ENCODE measurements at places on chromosomes 7 and 10.

GRCh38 chr7:16295558-16295957 lies 125.8 kb downstream of the CRPPA start:
- no peak for DNase-seq

GRCh38 chr7:96614154-96614867 lies 95.3 kb downstream of the SEM1 start:
- no peak for DNase-seq

GRCh38 chr7:124020060-124020459 lies 12.8 kb downstream of the TMEM229A start:
- no peak for DNase-seq

DNA sequence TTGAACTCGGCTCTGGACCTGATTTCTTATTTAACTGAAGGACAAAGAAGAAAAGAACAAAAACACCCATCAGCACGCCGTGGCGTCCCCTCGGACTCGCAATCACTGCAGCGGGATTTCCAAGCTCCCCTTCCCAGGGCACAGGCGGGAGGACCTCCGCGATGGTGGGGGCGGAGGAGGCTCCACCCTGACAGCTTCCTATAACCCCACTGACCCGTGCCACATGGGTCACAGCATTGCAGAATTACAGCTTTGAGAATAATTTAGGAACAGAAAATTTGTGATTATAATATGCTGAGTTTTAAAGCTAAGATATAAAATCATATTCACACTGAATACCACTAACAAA lies 129.7 kb upstream of the SEC61G start:
- no peak for DNase-seq

GRCh38 chr7:143367972-143368371 lies 5.5 kb upstream of the FAM131B start:
- peak; percentile 55 for DNase-seq

DNA sequence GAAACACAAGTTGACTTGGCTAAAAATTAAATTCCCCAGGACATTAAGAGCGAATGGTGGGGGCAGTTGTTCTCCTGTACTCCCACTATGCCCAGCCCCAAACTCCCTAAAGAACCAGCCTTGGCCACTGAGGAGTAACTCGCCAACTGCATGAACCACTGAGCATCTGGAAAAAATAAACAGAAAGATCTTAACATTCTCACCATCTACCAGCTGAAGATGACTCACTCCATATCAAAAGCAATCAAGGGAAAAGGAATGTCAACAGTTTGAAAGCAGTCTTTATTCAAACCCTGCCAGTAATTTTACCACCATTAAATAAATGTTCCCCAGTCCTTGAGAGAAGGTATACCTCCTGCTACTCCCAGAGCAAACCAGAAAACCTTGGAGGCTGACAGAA lies 45.4 kb downstream of the CTTNBP2 start:
- DNase-seq: peak; percentile 60

DNA sequence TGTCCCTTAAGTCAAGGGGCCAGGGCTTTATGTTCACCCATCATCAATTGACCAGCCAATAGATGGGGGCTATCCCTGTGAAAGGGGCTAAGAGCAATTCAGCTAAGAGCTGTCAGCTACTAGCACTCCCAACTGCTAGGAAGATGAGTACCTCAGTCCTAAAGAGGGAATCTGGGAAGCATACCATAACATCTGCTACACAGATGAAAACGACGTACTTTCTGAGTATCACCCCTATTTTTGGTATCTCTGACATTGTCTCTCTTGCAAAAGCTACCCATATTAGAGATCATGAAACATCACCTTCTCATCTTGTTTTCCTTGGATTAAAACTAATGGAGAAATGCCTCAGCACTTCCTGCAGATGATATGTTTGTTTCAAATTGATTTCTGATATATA lies 7.5 kb upstream of the SMNDC1 start:
- no peak for DNase-seq

DNA sequence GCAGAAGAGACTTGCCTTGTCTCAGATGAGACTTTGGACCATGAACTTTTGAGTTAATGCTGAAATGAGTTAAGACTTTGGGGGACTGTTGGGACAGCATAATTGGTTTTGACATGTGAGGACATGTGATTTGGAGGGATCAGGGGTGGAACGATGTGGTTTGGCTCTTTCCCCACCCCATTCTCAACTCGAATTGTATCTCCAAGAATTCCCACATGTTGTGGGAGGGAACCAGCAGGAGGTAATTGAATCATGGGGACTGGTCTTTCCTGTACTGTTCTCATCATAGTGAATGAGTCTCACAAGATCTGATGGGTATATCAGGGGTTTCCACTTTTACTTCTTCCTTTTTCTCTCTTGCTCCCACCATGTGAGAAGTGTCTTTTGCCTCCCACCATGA lies 229.7 kb upstream of the KCND2 start:
- DNase-seq: no peak

- DNase-seq: no peak
Observed at GRCh38 chr10:121154310-121154709, 303.1 kb downstream of the WDR11 start.

GRCh38 chr10:122279725-122280141 lies 8.6 kb downstream of the BTBD16 start:
- DNase-seq: peak; percentile 36

- DNase-seq: peak; percentile 96
Observed at GRCh38 chr10:7797582-7797981, 9.6 kb downstream of the ATP5F1C start.

- DNase-seq: no peak
Observed at GRCh38 chr7:149869867-149870266, 3.9 kb upstream of the ATP6V0E2 start.

DNA sequence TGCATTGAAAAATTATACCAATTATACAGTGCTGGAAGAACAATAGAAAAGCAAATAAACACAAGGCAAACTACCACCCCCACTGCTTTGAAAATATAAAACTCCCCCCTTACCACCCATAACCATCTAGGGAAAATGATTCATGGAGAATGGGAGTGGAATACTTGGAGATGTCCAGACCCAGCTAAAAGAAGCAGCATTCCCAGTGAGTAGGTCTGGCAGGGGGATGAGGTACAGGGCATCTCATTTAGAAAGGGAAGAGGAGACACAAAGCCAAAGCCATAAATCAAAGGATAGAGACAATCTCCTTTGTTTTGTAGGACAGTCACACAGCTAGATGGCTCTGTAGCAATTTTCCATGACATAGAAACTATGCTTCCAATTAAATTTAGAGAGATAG lies 36.0 kb upstream of the DGKI start:
- peak; percentile 40 for DNase-seq

GRCh38 chr10:69295027-69295636 lies 16.8 kb downstream of the HK1 start:
- DNase-seq: no peak

DNA sequence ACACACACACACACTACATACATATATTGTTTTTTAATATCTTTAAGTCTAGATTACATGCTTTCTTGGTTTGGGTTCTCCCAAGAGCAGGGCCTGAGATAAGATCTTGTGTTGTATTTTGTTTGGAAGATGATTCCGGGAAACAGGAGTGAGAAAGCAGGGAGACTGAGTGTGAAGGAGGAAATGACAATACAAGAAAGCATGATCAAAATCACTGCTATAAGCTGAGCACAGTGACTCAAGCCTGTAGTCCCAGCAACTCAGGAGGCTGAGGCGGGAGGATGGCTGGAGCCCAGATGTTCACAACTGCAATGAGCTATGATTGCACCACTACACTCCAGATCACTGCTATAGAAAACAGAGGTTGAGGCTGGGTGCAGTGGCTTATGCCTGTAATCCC lies 267.6 kb downstream of the SKIDA1 start:
- peak; percentile 45 for DNase-seq

- no peak for DNase-seq
Observed at GRCh38 chr10:98655492-98655891, 208.8 kb upstream of the HPS1 start.

- DNase-seq: no peak
Observed at GRCh38 chr10:81704596-81704995, 170.4 kb upstream of the NRG3 start.

- DNase-seq: no peak
Observed at GRCh38 chr7:24834128-24834798, 77.0 kb upstream of the GSDME start.

- no peak for DNase-seq
Observed at GRCh38 chr10:9895981-9896380, 1121.7 kb upstream of the CELF2 start.

- no peak for DNase-seq
Observed at GRCh38 chr7:80665526-80665925, 27.1 kb downstream of the CD36 start.

- DNase-seq: no peak
Observed at GRCh38 chr7:87599336-87599735, 1.3 kb downstream of the ABCB1 start.

GRCh38 chr10:53754596-53755250 lies 982.1 kb upstream of the MBL2 start:
- no peak for DNase-seq

- no peak for DNase-seq
Observed at GRCh38 chr7:143953421-143953820, 1.2 kb upstream of the OR2F1 start.

DNA sequence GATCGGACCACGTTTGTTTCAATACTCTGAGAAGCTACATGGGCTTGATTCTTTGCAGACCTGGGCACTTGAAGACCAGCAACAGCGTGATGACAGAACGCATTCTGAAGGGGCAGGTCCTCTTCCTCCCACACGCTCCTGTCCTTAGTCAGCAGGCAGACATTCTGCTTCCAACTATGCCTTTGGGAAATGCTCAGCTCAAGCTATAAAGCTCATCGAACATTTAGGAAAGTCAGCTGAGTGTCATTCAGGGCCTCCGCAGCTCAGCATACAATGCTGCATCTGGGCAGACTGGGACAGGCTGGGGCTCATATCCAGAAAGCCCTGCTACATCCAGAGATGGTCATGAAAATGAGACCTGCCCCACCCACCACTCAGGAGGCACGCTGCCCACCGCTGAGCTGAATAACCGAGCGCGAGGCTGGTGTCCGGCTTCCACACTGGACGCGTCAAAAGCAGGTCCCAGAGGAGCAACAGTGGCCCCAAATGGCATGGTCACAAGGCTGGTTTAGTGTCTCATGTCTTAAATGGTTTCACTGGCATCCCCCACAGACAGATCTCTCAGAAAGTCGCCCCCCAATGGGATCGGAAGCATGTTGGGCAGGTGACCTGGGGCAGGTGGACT lies 274.0 kb downstream of the DNAJB6 start:
- no peak for DNase-seq

DNA sequence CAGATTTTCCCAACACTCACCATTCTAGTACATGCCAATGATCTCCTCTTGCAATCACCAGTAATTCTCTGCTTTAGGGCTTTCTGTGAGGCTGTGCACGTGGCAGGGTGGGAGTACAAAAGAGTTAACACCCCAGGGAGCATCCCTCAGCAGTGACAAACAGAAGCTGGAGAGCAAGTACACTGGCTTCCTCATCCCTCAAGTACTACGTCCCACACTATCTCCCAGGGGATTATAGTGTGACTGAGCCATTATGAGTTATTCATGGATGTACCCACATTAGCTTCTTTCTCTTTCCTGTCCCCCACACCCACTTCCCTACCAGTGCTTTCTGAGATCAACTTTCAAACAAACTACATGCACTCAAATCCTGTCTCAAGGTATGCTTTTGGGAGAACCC lies 1216.5 kb upstream of the AUTS2 start:
- DNase-seq: no peak

DNA sequence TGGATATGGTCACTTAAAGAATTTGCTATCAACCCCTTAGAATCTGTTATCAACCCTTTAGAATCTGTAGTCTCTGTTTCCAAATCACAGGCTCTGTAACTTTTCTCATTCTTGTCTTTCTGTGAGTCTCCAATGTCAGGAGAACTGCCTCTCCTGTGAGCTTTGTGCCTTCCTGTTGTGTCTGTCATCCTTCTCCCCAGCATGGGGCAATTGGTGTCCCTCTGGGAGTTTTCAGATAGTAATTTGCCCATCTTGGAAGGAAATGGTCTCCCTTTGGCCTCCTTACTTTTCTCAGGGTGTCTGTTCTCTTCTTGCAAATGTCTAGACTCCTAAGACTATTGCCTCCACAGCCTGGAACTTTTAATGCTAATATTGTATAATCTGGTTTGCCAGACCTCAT lies 521.9 kb downstream of the NRG3 start:
- no peak for DNase-seq

DNA sequence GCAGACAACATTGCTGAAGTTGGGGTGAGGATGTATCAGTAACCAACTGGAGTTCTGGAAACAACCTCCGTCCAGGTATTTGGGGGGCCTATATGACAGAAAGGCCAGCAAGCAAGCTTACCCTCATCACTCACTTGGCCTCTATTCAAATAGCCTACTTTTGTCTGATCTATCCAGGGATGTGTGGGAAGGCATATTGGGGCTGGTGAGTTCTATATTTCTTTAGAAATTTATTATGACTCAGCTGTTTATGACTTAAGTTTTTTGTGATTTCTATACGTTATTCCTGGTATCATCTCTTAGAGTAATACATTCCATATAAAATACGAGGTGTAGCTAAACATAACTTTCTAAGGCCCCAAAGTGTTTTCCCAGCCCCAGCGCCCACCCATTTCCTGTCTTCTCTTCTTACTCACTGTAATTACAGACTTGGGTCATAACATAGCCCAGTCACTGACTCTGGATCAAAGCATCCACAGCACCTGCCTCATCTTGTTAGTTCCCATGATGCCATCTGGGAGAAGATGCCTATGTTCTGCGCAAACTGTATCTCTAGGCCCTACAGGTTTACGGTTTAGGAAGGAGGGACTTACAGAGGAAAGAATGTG lies 18.1 kb downstream of the GARS1 start:
- DNase-seq: peak; percentile 57

DNA sequence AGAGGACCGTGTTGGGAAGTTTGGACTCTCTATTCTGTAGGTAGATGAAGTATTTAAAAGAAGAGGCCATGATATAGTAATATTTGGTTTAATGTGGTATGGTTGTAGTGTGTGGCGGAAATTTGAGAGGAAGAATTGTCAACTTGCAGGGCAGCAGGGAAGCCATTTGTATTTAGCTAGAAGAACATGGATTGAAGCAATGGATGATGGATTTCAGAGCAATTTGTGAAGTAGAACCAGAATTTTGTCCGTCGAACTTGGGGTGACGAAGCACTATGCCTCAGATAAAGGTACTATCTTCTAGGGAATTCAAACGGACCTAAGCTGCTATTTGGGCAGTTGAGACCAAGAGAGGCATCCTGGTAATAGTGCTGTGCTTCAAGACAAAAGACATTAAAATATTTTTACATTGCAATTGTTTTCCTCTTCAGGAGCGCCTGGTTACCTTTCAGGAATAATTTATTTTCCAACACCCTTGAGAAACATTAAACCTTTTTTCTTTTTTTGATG lies 615 bp upstream of the WBP1L start:
- DNase-seq: no peak

All from EL (cell line).